DND-41 (cell line): ENCODE measurements at places on chromosomes 3 and 15.
A peak's percentile ranks its signal among the peaks of the same experiment; 100 is the strongest.

- no peak for DNase-seq
Observed at GRCh38 chr3:16030342-16030741, 144.1 kb upstream of the GALNT15 start.

DNA sequence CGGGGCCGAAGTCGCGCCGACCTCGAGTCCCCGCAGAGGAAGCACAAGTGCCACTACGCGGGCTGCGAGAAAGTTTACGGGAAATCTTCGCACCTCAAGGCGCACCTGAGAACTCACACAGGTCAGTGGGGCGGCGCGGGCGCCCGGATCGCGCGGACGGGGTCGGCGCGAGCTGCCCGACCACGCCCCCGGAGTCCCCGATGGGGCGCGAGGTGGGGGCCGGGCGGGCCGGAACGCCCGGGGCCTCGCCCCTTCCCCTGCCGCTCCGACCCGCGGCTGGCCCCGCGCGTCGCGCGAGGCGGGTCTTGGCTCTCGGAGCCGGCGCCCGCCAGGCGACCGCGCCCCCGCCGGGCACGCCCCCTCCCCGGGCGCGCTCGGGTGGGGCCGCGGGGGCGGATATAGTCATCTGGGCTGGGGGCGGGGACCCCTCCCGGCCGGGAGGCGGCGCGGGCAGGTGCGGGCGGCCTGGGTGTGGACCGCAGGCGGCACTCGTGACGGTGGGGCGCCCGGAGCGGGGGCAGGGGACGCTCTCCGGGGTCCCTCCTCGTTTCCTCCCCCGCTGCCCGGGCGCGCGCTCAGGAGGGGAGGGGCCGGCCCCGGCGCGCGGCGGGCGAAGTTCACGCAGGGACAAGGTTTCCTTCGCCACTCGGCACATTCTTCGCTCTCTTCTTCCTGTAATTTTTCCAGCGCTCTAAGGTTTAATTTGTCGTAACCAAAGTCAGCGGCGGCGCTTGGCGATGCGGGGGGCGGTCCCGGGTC is 1.2 kb downstream of the KLF13 start:
- peak; percentile 77 for DNase-seq

DNA sequence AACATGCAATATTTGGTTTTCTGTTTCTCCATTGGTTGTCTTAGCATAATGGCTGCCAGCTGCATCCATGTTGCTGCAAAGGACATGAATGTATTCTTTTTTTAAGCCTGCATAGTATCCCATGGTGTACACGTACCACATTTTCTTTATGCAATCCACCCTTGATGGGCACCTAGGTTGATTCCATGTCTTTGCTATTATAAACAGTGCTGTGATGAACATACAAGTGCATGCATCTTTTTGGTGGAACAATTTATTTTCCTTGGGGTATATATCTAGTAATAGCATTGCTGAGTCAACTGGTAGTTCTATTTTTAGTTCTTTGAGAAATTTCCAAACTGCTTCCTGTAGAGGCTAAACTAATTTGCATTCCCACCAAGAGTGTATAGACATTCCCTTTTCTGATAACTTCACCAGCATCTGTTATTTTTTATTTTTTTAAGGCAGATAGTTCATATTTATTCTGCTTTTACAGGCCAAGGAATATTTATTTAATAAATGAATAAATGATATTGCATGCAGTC is 62.4 kb upstream of the NPHP3 start:
- DNase-seq: no peak

GRCh38 chr3:133593243-133593642 is 19.8 kb downstream of the CDV3 start:
- no peak for DNase-seq

DNA sequence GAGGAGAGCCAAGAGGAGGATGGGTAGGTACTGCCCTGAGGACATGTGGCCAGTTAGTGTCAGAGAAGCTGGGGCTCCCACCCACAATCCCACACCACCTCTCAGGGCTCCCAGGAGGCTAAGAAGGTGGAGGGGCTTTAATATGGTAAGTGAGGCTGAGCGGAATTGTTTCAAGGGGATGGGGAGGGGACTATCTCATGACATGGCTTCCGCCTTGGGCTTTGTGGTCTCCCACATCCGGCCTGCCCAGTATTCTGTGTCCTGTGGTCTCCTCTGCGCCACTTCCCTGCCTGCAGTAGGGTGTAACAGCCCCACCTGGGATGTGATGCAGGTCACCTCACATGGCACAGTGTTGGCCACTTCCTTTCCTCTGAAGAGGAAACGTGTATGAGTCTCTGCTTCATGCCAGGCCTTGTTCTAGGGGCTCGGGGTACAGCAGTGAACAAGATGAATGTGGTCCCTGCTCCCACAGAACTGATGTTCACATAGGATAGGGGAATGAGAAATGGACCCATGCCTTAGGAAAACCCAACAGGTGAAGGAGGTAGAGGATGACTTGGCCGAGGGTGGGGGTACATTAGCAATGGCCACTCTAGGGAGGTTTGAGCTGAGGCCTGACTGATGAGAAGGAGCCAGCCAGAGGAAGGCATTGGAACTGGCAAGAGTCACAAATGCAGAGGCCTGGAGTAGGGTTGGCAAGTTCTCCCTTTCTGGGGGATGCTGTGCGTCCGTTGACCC is 3.2 kb downstream of the NEIL1 start:
- DNase-seq: peak; percentile 92

- no peak for DNase-seq
Observed at GRCh38 chr3:119647843-119648575, 12.4 kb downstream of the POPDC2 start.

GRCh38 chr15:89576417-89576773 is 1.1 kb downstream of the TICRR start:
- DNase-seq: no peak

DNA sequence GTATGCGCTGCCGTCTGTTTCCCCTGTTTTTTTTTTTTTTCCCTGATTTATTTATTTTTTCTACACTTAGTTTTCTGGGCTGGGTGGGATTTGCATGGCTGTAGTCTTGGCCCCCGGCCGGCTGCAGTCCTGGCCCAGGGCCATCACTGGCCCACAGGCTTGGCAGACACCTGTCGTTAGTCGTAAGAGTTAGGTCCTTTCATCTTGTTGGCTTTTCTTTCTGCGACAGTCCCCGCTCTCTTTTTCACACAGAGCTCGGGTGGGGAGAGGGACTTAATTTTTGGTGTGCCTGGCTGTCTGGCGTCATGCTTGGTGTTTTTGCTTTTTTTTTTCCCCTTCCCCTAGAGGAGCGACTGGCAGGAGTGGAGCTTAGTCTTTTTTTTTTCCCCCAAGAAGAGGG is 183.4 kb downstream of the KLF13 start:
- DNase-seq: no peak

GRCh38 chr3:160474416-160474838 is 24.8 kb upstream of the TRIM59 start:
- DNase-seq: no peak

DNA sequence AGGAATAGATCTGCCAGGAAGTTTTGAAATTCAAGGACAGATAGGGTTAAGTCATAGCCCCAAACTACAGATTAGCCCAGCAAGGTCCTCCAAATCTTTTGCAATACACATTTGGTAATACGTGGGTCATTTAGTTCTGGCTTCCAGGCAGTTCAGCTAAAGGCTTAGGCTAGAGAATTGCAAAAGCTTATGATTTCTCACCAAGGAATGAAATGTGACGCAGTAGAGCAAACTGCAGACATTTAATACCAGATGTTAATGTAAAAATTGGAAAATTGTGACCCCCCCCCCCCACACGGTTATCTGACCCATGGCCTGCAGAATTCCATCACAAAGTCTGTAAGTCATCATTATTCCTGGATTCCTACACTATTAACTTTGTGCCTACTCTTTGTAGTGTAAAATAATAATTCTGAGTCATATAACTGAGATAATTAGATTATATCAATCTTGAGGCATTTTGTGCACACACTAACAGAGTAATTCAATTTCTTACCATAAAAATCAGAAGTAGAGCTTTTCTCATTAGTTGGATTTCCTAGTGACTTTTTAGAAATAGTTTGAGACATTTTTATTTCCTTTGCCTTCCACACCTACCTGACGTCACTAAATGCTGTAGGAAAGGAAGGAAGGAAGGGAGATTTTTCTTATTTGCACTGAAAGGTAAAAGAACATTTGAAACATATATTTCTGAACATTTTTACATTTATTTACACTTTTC is 235.2 kb downstream of the DTWD1 start:
- DNase-seq: no peak

DNA sequence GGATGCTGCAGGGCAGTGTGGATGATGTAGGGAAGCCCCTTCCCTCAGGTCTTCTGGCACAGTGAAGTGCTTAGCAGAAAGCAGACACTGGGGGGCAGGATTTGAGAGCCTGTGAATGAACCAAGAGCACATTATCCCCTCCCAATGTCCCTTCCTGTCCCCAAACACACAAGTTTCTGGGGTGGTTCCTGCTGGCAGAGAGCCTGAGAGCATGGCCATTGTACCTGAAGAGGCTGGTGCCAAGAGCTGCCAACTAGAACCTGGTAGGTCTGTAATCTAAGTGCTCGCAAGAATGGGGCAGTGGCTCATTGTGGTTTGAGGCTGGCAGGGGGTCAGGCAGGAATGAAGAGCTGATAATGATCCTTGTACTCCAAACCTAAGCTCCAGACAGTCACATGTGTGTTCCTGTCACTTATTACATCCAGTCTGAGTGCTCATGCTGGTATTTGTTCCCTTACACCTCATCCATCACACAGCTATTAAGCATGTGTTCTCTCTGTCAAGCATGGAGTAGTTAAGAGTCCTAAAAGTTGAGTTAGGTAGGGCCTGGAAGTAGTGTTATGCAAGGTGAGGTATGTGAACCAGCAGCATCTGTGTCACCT is 6.7 kb upstream of the CCR1 start:
- DNase-seq: peak; percentile 48

DNA sequence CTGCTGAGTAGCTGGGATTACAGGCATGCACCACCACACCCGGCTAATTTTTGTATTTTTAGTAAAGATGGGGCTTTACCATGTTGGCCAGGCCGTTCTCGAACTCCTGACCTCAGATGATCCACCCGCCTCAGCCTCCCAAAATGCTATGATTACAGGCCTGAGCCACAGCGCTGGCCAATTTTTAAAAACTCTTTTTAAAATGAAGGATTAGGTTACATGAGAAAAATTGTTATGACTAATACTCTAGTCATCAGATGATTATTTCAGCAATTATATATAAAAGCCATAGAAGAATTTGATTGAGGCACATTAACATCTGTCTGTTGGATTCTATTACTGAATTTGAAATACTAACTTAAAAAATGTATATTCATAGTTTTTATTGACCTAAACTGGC is 134.1 kb upstream of the MNS1 start:
- DNase-seq: no peak

DNA sequence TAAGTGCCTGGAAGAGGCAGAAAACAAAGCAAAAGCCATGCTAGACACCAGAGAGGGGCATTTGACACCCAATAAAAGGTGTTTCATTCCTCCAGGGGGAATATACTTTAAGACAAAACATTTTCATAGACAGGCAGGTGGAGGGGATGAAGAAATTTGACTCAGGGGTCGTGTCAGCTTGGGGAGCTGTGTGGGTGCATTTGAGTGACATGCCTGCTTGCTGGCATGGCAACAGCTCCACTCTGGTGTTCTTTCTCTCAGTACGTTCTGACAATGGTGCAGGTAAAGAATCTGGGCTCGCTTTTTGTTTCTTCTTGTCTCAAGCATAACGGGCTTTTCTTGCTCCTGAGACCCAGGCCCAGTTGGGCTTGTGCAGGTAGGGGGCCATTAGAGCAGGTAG is 292.9 kb upstream of the ATP10A start:
- no peak for DNase-seq

DNA sequence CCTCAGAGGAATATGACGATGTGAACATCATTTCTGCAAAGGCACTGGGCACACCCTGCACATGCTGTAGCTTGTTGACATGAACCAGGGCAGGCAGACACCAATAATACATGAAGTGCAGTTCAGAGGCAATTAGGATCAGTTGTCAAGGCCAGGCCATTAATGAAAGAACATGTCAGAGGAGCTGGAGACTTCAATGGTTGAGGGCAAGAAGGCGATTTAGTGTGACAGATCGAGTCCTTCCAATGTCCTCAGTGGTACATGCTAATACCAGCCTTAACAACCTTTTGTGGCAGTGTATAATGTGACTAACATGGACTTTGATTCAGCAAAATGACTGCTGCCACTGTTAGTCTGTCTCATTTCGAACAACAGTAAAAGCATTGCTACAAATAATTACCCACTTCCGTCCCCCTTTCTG is 205.2 kb upstream of the NANOGP8 start:
- DNase-seq: no peak

DNA sequence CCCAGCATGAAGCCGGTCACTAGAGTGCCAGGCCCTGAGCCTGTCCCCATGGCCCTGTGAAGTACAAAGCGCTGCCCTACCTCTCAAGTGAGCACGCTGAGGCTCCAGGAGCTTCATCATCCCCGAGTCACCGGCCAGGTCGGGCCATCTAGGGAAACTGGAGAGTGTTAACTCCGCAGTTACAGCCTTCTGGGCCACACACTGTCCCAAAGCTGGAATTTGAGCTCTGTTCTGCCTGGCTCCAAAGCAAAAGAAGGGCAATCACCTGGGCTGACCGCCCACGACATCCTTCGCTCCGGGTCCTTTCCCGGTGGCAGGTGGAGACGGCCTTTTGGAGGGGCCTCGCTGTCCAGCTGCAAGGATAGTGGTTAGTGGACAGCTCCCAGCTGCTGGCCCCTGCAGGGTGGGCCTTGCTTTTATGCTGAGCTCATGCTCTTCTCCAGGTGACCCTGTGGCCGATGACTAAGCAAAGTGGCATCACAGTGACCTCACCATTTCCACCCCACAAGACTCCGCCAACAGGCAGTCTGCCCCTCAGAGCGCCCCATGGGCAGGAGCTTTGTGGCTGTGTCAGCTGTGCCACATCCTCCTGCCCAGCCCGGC is 3.5 kb upstream of the MUC4 start:
- DNase-seq: no peak
